ENCODE measurements at places on chromosomes 13 and 19.

GRCh38 chr13:45595965-45596364 is 19.6 kb downstream of the ERICH6B start:
- DNase-seq, result no peak

DNA sequence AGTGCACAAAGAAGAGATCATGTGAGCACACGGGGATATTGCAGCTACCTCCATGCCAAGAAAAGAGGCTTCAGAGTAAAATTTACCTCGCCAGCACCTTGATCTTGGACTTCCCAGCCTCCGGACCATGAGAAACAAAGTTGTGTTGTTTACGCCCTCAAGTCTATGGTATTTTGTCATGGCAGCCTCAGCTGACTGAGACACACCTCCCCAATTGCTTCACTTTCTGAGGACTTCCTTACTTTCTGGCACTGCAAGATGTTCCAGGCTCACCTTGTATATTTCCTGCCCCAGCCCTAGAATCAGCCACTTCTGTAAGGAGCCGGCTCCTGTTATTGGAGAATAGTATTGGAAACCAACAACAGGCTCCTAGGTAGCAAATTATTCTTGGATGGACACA is 6.6 kb upstream of the CEBPG start:
- DNase-seq, result no peak

DNA sequence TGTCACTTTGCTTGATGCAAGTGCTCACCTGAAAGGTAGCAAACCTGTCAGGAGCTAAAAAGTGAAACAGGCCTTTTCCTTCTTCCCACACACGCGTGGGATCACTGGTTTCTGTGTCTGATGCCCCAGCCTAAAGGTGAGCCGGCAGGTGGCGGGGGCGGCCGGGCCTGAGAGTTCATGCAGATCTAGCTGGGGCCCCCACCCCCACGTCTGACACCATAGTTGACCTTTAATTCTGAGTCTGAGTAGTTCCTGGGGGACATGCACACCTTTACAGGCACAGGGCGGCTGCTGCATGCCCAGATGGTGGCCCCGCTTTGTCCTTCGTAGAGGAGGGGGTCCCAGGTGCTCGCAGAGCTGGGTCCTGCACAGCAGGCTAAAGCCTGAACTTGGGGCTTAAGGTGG is 345.3 kb downstream of the TEX29 start:
- no peak for DNase-seq

DNA sequence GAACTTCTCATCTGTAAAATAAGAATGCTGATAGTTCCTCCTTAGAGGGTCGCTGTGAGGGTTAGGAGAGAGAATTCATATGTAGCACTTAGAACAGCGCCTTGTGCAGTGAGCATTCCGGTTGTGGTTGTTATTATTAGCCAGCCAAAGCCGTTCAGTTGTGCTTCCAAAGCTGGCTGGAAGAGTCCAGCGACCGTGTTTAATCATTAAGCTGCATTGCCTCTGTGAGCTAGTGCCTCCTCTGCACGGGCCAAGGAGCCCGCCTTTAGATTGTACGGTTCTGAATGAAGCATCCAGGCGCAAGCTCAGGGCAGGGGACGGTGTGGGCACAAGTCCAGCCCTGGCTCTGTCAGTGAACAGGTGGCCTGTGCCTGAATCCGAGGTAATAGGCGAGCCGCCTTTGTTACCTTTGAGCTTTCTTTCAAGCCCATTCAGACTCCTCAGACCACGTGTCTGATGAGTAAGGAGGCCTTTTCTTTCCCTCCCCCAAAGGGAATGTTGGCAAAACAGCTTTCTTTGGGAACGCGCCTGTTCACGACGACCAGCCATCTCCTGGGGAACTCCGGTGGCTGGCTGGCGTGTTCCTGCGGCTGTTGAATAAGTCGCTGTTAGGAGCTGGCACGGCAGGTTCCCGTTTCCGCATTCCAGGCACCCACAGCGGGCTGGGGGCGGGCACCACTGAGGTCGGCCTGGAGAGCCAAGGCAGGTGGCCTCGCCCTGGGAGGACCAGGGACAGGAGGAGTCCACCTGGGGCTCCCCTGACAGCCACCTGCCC is 25.1 kb downstream of the SIPA1L3 start:
- DNase-seq, result no peak

GRCh38 chr19:47626238-47626637 is 17.3 kb downstream of the BICRA start:
- no peak for DNase-seq

- peak; percentile 62 for DNase-seq
Measured at GRCh38 chr19:29804493-29804892, 7.3 kb upstream of the CCNE1 start.

GRCh38 chr19:595326-596262 is 5.9 kb downstream of the HCN2 start:
- no peak for DNase-seq

DNA sequence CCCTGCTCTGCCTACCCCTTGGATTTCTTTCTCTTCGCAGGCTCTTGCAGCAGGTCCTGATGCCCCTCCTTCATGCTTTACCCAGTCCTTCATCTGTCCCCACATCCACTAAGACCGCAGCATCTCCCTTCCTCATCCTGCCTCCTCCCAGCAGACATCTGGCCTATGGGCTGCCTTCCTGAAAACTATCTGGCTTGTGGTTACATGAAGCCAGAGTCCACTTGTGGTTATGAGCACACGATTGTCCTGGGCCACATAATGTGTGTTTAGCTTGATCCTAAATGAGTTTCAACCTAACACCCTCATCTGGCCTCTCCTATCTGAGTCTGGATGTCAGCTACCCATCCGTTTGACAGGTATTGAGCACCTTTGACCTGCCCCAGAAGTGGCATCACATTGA is 5.5 kb upstream of the ZNF175 start:
- DNase-seq, result no peak

DNA sequence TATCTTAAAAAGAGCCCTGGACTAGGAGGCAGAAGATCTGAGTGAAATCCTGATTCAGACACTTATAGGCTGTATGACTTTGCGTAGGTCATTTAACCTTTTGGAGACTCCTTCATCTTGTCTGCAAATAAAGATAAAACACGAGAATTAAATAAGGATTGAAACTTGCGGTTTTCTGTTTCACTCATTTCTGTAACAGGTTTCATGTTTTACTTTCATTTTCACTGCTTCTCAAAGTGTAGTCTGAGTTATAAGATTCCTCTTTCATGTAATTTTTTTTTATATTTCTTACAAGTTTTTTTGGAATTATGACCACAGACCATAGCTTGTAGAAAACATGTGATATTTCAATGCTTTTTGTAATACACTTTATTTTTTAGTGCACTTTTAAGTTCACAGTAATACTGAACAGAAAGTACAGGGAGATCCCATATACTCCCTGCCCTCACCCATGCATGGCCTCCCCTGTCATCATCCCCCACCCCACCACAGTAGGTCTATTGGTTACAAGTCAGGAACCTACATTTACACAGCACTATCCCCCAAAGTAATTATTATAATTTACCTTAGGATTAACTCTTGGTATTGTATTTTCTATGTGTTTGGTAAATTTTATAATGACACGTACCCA is 174.6 kb downstream of the ITGBL1 start:
- peak; percentile 81 for DNase-seq

- DNase-seq, result no peak
Measured at GRCh38 chr19:3031607-3031867, 2.5 kb upstream of the TLE2 start.

DNA sequence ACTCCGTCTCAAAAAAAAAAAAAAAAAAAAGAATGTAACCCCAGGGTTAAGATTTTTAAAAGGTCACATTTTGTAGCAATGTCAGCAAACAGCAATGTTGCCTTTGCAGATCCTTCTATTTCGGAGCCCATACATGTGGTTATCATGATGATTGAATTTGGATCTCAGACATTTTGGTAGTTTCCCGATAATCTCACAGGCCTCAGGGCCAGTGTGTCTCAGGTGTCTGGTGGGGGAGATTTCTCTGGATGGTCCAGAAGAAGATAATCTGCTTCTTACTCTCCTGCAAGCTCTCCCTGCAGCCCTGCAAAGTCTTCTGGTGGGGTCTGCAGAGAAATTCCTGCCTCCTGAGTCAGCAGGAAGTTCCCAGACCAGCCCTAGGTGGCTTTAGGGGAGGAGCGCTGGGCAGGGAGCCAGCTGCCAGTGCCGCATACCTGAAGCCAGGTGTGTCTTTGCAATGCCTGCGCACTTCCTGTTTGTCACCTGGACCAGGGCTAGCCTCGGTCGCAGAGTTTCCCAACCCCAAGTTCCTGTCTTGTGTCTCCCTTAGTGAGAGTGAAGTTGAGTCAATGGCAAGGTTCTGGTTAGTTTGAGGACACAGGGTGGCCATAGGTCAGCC is 1.4 kb downstream of the SH2D3A start:
- no peak for DNase-seq

DNA sequence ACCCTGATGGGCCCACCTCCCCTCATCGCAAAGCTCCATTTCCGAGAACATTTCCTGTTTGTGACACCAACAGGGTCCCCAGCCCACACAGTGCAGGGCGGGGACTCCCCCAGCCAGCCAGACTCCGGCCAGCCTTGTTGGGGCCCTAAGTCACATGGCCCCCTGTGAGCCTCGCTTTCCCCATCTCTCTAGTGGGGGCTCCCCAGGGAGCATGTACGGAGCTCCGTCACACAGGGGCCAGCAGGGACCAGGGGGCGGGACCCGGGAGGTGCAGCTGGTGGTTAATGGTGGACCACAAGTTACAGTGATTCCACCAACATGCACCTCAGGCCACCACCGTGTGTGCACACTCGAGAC is 1.7 kb downstream of the TBXA2R start:
- DNase-seq, result no peak

DNA sequence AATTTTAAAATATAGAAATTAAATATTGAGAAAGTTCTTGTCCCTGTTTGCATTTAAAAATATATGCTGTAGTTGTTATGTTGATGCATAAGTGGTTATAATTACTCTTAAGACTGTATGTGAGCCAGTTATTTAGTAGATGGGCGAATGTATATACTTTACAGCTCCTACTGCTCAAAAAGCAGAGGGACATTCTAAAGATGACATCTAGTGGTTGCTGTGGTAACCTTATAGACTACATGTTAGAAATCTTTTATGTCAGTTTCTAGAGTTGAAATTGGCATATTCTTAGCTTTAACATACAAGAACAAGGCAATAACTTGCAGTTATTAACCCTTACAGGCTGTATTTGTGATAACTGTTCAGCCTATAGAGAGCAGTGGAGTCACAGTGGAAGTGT is 160.5 kb downstream of the OLFM4 start:
- DNase-seq, result no peak

DNA sequence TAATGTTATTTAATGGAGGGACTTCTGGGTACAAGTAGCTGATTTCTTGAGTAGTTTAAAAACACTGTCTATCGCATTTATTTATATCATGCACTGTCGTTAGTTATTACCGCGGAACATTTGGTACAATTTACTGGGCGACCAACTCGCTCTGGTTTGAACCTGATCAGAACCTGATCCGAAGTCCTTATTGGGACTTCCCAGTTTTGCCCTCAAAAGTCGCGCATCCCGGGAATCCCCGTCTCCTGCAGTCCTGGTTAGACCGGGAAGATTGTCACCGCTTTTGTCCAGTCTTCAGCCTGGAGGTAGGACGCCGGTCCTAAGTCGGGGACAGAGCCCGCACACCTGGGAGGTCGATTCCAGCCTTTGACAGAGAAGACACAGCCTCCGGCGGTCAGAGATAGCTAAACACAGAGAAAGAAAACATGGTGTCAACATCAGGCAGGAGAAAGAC is 694 bp downstream of the CLN5 start:
- peak; percentile 10 for DNase-seq

GRCh38 chr19:41694831-41695635 is 7.0 kb upstream of the CEACAM7 start:
- DNase-seq, result no peak

- no peak for DNase-seq
Measured at GRCh38 chr19:54107876-54108490, 5.3 kb downstream of the NDUFA3 start.

- DNase-seq, result no peak
Measured at GRCh38 chr19:7564866-7565265, 29.3 kb downstream of the PNPLA6 start.

DNA sequence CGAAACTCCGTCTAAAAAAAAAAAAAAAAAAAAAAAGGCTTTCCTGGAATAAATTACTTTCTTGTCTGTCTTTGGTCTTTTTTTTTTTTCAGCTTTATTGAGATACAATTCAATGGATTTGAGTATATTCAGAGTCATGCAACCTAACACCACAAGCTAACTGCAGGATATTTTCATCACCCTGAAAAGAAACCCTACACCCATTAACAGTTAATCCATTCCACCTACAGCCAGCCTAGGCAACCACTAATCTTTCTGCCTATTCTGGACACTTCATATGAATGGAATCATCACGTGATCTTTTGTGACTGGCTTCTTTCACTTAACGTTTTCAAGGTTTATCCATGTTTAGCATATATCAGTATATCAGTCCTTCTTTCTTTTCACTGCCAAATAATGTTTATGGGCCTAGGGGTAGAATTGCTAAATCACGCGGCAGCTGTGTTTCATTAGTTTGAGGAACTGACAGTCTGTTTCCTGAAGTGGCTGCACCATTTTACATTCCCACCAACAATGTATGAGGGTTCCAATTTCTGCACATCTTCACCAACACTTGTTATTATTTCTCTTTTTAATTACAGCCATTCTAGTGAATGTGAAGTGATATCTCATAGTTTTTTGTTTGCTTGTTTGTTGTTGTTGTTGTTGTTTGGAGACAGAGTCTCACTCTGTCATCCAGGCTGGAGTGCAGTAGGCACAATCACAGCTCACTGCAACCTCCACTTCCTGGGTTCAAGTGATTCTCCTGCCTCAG is 19.9 kb downstream of the LRFN3 start:
- DNase-seq, result no peak

DNA sequence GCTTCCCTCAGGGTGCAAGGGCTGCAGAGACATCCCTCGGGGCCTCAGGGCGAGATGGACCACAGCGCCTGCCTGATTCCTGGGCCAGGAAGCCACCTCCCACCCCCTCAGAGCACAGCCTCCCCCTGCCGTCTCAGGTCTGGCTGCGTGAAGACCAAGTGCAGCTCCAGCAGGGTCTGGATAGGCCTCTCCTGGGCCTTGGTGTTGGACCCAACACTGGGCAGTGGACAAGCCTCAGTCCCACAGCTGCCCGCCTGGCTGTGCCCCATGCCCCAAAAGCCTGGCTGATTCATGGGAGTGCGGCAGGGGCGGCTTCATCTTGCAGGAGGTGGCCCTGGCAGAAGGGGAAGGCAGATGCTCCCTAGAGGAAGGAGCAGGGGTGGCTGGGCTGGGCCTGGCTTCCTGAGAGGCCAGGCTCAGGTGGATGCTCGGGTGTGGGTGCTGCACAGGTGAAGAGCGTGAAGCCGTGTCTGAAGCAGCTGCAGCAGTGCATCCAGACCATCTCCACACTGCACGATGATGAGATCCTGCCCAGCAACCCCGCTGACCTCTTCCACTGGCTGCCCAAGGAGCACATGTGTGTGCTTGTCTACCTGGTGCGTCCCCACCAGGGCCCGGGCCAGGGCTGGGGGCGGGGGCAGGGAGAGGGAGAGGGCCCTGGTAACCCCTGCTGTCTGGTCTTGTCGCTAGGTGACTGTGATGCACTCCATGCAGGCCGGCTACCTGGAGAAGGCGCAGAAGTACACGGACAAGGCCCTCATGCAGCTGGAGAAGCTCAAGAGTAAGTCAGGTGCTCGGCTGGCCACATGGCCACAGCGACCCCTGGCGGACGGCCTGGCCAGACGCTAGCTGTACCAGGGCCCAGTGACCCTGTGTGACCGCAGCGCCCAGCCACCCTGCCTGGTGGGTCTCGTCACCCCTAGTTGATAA is 21.7 kb downstream of the MAU2 start:
- no peak for DNase-seq
